ENCODE measurements at places on chromosomes 1 and 21.
A peak's percentile ranks its signal among the peaks of the same experiment; 100 is the strongest.

DNA sequence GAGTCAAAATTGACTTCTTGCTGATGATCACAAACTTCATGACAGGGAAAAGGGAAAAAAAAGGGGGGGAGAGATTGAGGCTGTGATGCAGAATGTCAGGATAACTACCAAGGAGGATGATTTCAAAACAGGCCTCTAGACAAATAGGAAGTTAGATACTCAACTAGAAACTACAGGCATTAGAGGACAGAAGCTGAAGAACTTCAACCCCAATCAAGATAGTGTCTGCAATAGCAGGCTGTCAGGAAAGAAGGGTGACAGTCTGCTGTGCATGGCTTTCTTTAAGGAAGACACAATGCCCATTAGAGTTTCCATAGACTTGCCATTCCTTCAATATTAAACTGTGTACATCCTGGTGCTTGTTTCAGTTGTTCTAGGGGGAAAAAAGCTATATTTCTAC is 257.2 kb downstream of the TTLL7 start:
- no peak for DNase-seq

- DNase-seq: no peak
Measured at GRCh38 chr1:34655206-34655874, 99.5 kb upstream of the GJB5 start.

DNA sequence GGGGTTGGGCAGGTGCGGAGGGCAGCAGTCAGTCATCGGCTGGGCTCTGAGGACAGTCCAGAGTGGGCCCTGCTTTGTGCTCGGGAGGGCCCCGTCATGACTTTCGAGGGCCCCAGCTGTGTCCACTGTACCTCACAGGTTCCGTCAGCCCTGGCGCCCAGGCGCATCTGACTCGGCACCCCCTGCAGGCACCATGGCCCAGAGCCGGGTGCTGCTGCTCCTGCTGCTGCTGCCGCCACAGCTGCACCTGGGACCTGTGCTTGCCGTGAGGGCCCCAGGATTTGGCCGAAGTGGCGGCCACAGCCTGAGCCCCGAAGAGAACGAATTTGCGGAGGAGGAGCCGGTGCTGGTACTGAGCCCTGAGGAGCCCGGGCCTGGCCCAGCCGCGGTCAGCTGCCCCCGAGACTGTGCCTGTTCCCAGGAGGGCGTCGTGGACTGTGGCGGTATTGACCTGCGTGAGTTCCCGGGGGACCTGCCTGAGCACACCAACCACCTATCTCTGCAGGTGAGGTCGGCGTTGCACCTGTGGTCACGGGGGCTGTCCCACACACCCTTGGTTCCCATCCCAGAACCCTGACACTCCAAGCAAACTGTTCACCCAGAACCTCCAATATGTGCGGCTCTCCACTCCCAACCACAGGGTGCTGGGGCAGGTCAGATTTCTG is 7.8 kb downstream of the PODN start:
- DNase-seq: peak; percentile 66

- no peak for DNase-seq
Measured at GRCh38 chr1:227298512-227299240, 19.6 kb downstream of the CDC42BPA start.

- DNase-seq: no peak
Measured at GRCh38 chr1:231776010-231776756, 149.6 kb downstream of the DISC1 start.

- peak; percentile 80 for DNase-seq
Measured at GRCh38 chr1:116909512-116910378, at the start of gene PTGFRN. Gene PTGFRN, plus strand, starts transcription at chr1:116909916. Its CDS starts 288 bp downstream, at chr1:116910204.

DNA sequence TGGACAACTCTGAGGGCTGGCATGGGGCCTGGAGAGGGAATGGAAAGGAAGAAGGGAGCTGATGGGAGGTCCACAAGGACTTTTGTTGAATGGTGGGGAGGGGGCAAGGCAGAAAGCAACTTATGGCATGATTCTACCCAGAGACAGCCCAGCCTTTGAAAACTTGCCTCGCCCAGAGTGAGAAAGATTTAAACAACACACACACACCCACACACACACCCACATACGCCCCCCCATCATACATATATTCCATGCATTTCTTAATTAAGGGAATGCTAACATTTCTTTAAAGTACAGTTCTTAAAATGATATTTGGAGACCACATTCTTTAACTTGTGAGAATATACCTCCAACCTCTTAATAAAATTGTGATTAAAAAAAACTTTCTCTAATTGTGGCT is 115.4 kb upstream of the F3 start:
- DNase-seq: no peak

DNA sequence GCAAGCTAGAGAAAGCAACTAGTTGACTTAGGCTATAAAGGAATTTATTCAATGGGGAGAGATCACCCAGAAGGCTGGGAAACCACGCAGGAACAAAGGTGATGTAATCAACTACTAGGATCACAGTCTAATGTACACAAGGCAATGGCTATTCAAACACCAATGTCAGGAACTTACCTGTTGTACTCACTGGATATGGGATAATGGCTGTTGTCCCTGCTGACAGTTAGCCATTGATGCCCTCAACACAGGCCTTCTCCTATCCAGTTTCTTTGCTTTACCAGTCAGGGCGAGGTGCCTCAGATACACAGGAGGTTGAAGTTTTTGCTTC is 32.3 kb downstream of the C21orf91 start:
- DNase-seq: no peak

GRCh38 chr1:202692959-202693555 is 17.2 kb downstream of the SYT2 start:
- DNase-seq: no peak

GRCh38 chr1:10854856-10855459 is 58.5 kb upstream of the CASZ1 start:
- DNase-seq: no peak

DNA sequence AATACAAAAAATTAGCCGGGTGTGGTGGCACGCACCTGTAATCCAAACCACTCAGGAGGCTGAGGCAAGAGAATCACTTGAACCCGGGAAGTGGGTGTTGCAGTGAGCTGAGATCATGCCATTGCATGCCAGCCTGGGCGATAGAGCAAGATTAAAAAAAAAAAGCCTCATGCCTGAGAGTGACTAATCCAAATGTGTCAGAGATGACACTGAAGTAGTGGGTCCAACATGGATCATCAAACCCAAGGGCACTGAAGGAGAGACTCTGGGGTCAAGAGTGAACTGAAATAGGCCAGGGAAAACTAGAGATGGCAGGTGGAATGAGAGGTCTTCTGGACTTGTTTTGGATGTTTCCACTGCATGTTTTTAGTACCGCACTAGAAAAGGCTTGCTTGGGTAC is 10.2 kb upstream of the CACHD1 start:
- DNase-seq: no peak

GRCh38 chr1:67583462-67583950 is 101.5 kb upstream of the GADD45A start:
- DNase-seq: peak; percentile 78

- no peak for DNase-seq
Measured at GRCh38 chr21:43362915-43363314, 64.0 kb downstream of the SIK1 start.

GRCh38 chr1:121586369-121587229 is 401.8 kb downstream of the SRGAP2C start:
- DNase-seq: no peak

DNA sequence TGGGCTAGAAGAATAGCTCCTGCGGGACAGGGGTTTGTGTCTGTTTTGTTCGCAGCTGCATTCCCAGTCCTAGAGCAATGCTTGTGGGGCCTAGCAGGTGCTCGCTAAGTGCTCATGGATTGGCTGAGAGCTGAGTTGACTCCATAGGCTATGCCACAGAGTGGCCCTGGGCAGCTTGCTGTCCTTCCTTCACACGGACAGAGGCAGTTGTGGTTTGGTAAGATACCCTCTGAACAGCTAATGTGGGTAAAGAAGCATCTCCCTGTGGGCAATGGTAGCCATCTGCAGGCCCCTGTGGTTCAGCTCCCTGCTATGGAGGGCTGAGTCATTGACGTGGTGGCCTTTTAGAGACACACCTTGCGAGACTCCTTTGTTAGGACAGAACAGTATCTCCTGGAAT is 23.5 kb upstream of the LBR start:
- peak; percentile 70 for DNase-seq

GRCh38 chr1:27356619-27357280 is 10.0 kb downstream of the MAP3K6 start:
- DNase-seq: no peak
